Cerebellar nuclear complex (tissue), 1 donor: ENCODE measurements at places on chromosomes 4 and X.

GRCh38 chrX:17623750-17624149, 113.5 kb upstream of the SCML1 start:
- no peak for DNase-seq

DNA sequence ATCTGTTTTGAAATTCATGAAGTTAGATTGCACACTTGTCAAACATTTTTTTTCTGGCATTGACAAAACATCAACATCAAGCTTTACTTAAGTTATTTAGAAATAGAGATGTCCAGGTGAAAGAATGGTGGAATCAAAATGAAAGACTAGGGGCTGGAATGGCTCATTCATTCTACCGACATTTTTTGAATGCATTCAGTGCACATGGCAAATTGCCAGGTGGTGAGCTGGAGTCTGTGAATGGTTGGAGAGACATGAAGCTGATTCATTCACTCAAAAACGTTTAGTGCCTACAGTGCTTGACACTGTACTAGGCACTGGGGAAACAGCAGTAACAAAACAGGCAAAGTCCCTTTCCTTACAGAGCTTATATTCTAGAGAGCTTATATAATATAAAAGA, 292.4 kb downstream of the PPP1R2C start:
- DNase-seq = no peak

DNA sequence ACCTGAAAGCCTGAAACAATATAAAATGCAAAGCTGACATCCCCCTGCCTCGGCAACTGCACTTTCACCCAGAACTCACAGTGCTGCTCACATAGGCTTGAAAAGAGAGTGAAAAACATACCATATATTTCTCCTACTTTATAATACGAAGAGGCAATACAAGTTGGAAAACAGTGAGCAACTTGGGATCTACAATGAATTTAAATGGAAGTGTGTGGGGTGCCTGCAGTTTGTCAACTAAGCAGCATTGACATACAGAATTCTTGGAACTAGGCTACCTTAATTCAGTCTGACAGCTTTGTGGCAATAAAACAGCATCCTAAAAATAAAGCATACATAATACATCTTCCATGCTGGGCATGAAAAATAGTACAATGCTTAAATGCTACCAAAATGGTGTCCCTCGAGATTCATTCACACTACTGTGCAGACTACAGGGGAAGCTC, 8.0 kb downstream of the GASK1B start:
- no peak for DNase-seq

DNA sequence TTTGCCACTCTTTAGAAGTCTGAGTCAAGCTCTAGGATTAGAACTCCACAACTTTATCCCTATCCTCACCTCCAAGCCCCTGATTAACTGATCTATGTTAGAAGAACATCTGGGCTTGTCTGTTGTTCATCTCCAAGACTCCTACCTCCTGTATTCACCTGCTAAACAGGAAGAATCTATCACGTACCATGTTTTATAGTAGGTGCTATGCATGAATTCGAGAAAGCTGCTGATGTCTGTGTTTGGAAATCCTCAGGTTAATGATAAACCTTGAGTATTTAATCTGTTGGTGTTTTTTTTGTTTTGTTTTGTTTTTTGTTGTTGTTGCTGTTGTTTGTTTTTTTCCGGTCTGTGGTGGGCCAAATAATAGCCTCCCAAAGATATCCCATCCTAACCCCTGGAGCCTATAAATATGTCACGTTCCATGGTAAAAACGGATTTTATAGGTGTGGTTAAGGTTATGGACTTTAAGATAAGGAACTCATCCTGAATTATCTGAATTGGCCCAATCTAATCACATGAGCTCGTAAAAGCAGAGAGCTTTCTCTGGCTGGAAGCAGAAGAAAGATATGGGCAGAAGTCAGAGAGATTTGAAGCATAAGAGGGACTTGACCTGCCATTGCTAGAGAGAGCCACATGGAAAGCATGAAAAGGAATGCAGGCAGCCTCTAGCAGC, 101.2 kb upstream of the DUSP21 start:
- no peak for DNase-seq

DNA sequence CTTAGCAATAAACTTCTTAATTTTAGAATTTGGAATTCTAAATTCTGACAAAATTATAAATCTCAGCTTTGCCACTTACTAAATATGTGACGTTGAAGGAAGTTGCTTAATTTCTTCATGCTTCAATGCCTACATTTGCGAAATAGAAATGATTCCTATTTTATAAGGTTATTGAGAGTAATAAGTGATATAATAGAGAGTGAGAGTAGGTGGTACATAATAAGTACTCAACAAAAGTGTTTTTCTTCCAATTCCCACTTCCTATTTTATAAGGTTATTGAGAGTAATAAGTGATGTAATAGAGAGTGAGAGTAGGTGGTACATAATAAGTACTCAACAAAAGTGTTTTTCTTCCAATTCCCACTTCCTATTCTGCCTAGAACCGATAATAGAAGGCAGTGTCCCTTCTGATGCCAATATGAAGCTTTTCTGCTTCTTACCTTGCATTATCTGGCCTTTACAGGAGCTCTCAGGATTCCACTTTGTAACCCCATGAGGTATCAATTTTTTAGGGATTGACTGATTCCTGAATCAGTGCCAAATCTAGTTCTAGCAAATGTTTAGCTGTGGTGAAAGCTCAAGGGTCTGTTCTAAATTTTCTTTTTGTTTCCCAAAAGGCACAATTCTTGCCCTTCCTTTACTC, 31.4 kb downstream of the VSIG4 start:
- DNase-seq = no peak

- DNase-seq = no peak
Measured at GRCh38 chr4:183658362-183659028, 490 bp downstream of the RWDD4 start.

DNA sequence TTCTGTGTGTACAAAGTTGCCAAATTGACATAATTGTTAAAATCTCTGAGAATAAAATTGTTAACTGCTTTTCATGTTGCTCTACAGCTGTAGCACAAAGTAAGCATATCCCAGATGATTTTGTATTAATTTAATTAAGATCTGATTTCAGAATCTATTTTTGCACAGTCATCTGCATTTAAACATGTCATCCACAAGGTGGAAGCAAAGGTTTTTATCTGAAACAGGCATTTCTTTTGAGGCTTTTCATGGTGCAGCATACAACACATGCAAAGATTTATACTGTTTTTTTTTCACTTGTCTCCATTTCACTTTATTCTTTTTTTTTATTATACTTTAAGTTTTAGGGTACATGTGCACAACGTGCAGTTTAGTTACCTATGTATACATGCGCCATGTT, 51.2 kb downstream of the GC start:
- no peak for DNase-seq

DNA sequence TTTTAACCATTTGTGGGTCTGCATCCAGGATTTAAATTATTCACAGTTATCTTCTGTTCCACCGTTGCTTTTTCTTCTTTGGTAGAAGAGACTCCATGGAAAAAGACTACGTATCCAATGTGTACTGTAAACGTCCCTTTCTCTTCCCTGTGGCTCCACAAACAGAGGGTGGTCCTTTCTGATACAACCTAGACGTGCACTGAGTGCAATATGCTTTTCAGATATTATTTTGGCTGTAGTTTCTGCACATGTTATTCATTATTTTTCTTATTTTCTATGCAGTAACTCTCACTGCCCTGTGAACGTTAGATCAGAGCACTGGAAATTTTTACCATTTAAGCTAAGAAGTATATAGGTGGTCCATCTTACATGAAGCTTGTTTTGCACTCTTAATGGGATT, 72.7 kb downstream of the SHISA3 start:
- no peak for DNase-seq

DNA sequence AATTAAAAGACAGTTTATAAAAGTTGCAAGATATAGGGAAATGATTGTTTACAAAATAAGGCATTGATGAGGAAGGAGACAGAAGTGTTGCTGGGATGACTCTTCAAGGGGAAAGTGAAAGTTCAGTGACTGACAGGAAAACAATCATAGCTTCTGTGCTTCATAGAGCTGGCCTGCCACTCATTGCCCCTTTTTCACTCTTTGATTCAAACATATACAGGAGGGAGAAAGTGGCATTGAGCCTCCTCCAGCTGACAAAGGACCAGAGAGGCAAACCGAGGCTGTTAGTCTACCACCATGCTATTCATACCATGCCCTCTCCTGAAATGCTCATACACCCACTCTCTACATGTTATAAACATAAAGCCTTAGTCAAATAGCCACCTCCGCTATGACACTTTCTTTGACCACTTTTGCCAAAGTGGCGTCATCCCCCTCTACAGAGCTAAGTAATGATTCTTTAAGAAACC, 79.2 kb upstream of the ATOH1 start:
- no peak for DNase-seq

GRCh38 chr4:47203593-47203992, 172.2 kb downstream of the GABRB1 start:
- DNase-seq = no peak

- DNase-seq = no peak
Measured at GRCh38 chrX:39726771-39727170, 371.0 kb downstream of the BCOR start.

GRCh38 chrX:88202149-88202548, 544.9 kb upstream of the CPXCR1 start:
- no peak for DNase-seq
